A549 treated with DMSO at 1 μM for 4 hours (cell line): ENCODE measurements at places on chromosomes 1 and 21. TPM values are rescaled to one million over a fixed set of nuclear protein-coding genes. Genes with fewer than 3 reads are reported as not detected.

Gene FAM131C
- 11.0 to 18.2 TPM (median 15.0 TPM) in 5 replicates for total RNA-seq

Gene TMEM167B
- total RNA-seq = 7.7 to 11.7 TPM (median 10.6 TPM) in 5 replicates

Gene S100A7
- not detected in 5 replicates for total RNA-seq

Gene KIF21B
- 2.1 to 3.7 TPM (median 3.6 TPM) in 5 replicates for total RNA-seq

Gene KLHDC8A
- total RNA-seq = 0.36 to 0.81 TPM (median 0.58 TPM) in 5 replicates

Gene CYP4A11
- not detected in 5 replicates for total RNA-seq

Gene SLC1A7
- 0.04 TPM in 1 of 5 replicates, not detected in the others for total RNA-seq

Gene EXOC8
- total RNA-seq = 7.6 to 9.8 TPM (median 9.0 TPM) in 5 replicates

Gene SERPINC1
- total RNA-seq = 0.07 TPM in 2 of 5 replicates, not detected in the others

Gene DAB1
- not detected in 5 replicates for total RNA-seq

Gene FOXD3
- 0.45 to 0.92 TPM (median 0.79 TPM) in 5 replicates for total RNA-seq

Gene KRTAP13-2
- not detected in 5 replicates for total RNA-seq

Gene TPTE
- total RNA-seq = not detected in 5 replicates

Gene IL12RB2
- 0.02 to 0.06 TPM in 2 of 5 replicates, not detected in the others for total RNA-seq

Gene GJA9
- total RNA-seq = 0.05 to 0.09 TPM (median 0.08 TPM) in 3 of 5 replicates, not detected in the others
